ENCODE measurements at places on chromosomes 7 and 10.

- DNase-seq = no peak
These were observed 51.5 kb downstream of the MAD1L1 start for GRCh38 chr7:2181077-2181854.

DNA sequence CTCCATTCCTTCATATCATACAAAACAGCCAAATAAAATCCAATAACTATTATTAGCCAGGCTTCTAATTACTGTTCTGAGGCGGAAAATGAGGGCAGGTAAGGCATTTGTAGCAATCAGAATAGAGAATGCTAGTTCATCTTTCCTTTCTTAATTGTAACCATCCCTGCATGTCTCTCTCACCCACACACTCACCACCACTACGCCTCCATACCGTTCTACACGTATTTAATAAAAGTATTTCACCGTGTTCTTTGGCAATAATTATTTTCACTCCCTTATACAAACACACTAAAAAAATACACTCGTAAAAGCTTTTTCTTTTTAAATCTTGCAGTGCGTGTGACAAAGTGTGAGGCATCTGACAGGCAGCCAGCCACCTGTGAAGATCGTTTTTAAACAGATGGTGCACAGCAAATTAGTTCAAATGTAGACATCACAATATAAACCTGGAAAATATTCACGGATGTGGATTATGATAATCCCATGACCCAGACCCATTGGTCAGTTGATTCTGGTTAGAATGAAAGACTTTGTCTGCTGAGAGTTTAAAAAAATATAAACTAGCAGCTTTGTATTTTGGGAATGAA is 653.6 kb downstream of the REEP3 start:
- no peak for DNase-seq

- DNase-seq = no peak
These were observed 726.1 kb downstream of the TNS3 start for GRCh38 chr7:46855851-46856250.

DNA sequence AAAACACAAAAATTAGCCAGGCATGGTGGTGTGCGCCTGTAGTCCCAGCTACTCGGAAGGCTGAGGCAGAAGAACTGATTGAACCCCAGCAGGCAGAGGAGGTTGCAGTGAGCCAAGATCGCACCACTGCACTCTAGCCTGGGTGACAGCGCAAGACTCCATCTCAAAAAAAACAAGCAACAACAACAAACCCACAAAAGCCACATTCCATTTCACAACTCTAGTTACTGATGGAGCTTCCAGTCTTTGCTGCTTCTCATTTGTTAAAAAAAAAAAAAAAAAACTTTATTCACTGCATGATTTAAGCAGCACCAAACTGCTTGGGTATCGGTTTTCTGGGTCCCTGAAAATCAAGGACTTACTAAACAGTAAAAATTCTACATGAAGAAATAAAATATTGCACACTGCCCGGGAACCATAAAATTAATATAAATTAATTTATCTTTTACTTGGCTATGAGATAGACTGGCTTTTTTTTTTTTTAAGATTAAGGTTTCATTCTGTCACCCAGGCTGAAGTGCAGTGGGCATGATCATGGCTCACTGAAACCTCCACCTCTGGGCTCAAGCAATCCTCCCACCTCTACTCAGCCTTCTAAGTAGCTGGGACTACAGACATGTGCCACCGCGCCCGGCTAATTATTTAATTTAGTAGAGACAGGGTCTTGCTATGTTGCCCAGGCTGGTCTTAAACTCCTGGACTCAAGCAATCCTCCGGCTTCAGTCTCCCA is 42.0 kb downstream of the SRPK2 start:
- no peak for DNase-seq

- DNase-seq = no peak
These were observed 109.6 kb downstream of the TMEM130 start for GRCh38 chr7:98760201-98760651.

DNA sequence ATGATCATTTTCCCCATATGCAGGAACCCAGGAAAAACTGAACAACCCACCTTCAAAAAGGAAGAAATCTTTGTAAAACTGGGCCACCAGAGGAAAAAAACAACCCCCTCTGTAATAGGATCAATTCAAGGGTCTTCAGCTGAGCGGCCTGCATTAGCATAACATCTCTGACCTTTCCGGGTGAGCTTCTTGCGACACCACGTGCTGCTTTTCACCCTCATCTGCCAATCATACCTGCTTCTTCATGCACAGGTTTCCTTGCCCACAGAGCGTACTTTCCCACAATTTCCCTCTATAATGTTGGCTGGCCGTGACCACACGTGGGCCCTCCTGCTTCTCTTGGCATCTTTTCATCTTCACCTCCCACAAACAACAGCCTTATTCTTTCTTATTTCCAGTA is 284.3 kb upstream of the NEBL start:
- no peak for DNase-seq

GRCh38 chr10:132037676-132037975 is 28.1 kb upstream of the JAKMIP3 start:
- DNase-seq = no peak

- DNase-seq = no peak
These were observed 987 bp downstream of the INA start for GRCh38 chr10:103277713-103278536.

- DNase-seq = no peak
These were observed 272.4 kb upstream of the MYO3A start for GRCh38 chr10:25661632-25662031.

DNA sequence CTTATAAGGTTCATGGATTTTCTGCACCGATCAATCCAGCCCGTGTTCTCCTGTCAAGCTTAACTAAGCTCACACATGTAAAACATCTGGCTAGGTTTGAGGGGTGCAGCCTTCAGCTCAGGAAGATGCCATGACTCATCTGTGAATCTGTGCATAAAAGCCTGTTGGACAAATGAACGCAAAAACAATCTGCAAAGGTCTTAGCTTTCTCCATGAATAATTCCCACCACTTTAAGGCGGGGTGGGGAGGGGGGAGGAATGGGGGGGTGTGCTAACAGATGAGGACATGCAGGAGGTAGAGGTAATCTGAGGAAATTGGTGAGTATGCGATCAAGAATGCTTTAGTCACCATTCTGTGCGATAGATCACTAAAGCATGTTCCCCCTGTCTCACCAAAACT is 4.8 kb downstream of the DOCK4 start:
- DNase-seq = no peak

DNA sequence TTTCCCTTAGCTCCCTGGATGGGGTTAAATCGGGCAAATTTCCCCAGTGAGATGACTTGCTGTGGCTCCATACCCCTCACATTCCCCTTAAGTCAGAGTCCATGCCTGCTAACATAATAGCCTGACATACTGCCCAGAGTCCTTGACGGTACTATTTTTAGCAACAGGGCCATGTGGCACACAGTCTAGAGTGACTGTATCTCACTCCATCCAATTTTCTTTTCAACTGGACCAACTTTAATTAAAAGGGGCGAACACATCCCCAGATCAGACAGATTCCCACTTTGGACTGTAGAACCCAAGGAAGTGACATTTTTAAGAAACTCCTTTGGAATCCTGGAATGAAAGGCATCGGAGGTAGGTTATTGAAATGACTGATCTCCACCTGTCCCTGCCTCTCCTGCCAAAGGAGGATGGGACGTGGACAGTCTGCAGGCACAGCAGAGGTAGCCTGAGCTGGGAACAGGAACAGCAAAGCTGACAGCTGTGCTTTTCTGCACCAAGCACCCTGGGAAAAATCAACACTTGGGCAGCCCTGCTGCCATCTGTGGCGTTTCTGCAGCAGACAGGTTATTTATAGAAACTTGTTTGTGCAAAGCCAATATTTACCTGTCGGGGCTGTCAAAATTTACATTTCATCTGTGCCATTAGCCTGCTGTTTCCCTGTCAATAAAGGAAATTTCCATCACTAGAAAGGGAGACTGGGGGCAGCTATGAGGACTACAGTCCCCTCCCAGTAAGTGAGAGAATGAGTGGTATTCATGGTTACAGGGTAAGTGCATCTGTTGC is 221.5 kb upstream of the AOAH start:
- no peak for DNase-seq

- no peak for DNase-seq
These were observed 28.7 kb downstream of the RBM48 start for GRCh38 chr7:92557249-92557648.

DNA sequence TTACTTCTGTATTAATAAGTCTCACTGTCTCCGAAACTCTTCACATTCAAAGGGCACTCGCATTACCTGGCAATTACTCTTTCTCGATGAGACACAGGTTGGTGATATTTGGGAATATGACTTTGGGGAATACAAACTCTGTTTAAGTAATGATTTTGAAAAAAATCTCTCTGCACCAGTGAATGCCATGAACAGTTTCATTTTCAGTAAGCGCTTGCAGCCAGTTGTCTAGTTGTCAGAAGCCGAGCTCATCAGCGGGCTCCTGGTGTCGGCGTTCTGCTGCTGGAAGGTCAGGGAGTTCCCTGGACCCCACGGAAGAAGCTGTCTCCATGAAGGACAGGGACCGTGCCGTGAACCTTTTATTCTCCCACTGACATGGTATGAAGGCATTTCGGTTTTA is 57.7 kb downstream of the PTPRE start:
- DNase-seq = no peak

DNA sequence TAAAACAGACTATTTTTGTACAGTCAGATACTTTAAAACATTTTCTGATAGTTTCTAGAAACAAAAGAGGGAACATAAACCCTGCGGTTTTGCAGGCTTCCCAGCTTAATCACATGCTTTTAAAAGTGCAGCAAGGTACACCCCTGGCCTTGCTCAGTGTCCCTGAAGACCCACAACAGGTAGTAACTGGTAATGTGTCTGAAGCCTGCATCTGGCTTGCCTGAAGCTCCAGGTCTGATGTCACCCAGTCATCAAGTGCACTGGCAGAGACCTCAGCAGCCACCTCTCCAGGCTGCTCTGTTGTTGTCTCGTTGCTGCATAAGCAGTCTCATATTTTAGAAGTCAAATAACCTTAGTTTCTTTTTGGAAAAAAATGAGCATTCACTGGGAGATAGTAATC is 376.1 kb upstream of the MTPN start:
- no peak for DNase-seq

DNA sequence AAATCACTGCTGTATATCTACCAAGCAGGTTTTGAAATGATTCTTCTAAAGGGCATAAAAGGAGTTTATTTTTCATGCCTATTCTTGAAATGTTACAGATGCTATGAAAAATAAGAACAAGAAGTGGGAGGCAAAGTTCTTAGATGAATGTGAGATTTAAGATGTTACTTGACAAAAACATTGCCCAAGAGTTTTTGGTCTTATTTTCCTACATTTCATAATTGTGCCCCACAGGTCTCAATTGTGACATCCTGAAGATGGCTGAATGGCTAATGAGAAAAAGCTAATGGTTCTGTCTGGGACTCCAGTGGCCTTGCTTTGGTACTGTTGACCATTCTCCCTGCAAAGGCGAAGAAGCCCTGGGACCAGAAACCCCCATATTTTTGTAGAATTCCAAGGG is 43.0 kb upstream of the IFRD1 start:
- no peak for DNase-seq

GRCh38 chr10:100978901-100979195 is 8.4 kb downstream of the MRPL43 start:
- no peak for DNase-seq

DNA sequence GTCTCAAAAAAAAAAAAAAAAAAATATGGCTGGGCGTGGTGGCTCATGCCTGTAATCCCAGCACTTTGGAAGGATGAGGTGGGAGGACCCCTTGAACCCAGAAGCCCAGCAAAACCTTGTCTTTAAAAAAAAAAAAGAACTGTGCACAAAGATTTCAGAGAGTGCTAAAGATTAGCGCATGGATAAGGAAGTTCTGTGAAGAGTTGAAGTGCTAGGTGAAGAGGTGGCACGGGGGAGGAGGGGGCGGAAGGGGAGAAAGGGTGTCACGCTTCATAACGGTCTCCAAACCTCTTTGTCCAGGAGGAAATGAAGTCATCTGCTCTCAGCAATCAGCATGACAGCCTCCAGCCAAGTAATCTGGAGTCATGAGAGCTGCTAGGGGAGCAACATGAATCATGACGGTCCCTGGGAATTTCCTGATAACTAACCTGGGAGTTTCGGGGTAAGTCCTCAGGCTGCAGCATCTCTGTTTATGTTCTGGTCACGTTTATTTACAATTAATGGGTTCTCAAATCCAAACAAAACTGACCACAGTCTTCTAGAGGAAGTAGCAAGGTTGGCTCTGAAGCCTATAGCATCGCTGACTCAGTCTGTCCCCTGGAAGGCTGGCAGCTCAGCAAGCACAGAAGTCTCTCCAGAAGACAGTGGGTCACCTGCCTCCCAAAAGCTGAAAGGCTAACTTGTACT is 1.9 kb upstream of the PLAU start:
- peak; percentile 96 for DNase-seq

DNA sequence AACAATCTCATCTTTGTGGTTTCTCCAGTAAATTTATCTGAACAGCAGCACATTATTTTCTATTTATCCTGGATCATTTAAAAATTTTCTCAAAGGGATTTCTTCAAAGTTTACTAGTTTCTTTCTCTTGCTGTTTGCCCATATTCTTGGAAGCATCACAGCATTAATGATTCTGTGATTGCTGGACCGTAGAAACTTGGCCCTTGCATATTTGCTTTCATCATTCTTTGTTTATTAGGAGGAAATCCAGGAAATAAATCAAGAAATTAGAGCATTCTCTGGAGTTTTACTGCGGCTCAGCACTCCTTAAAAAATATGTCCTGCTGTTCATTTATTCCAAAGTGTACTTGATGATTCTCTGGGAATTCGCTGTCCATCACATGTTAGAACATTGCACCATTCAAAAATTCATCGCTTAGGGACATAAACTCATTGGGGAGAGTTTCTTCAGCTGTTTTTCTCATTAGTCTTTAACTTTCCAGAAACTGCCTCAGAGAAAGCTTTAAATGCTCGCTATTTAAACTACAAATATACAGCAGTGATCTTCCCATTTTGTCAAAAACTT is 264.0 kb upstream of the CDC14C start:
- no peak for DNase-seq

DNA sequence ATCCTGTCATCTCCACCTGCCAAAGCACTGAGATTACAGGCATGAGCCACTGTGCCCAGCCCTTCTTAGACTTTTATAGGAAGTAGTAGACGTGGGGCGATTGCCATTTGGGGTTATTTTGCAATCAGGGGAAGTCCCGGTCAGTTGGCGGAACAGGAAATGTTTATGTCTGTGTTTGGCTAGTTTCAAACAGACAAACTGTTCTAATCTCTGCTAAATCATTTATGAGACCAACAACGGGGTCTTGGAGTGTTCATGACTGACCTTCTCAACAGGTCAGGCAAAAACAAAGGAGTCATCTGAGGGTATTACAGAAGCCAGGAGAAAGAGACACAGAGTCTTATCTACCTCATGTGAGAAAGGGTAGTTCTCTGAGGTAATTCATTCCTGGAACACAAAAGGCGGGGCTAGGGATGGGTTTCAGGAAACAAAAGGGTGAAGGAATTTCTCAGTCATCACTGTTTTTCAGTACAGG is 6.6 kb upstream of the TPK1 start:
- DNase-seq = peak; percentile 40

GRCh38 chr7:117781707-117782106 is 91.5 kb downstream of the CTTNBP2 start:
- no peak for DNase-seq

- DNase-seq = no peak
These were observed 142.9 kb upstream of the PCGF5 start for GRCh38 chr10:91077549-91078071.

All from Kasumi-1 (cell line).